ENCODE measurements at places on chromosomes 11 and 22.

GRCh38 chr22:20033045-20033706 lies 12.3 kb downstream of the TANGO2 start:
- peak; percentile 75 for DNase-seq

GRCh38 chr22:25196326-25196725 lies 3.3 kb upstream of the CRYBB3 start:
- no peak for DNase-seq

DNA sequence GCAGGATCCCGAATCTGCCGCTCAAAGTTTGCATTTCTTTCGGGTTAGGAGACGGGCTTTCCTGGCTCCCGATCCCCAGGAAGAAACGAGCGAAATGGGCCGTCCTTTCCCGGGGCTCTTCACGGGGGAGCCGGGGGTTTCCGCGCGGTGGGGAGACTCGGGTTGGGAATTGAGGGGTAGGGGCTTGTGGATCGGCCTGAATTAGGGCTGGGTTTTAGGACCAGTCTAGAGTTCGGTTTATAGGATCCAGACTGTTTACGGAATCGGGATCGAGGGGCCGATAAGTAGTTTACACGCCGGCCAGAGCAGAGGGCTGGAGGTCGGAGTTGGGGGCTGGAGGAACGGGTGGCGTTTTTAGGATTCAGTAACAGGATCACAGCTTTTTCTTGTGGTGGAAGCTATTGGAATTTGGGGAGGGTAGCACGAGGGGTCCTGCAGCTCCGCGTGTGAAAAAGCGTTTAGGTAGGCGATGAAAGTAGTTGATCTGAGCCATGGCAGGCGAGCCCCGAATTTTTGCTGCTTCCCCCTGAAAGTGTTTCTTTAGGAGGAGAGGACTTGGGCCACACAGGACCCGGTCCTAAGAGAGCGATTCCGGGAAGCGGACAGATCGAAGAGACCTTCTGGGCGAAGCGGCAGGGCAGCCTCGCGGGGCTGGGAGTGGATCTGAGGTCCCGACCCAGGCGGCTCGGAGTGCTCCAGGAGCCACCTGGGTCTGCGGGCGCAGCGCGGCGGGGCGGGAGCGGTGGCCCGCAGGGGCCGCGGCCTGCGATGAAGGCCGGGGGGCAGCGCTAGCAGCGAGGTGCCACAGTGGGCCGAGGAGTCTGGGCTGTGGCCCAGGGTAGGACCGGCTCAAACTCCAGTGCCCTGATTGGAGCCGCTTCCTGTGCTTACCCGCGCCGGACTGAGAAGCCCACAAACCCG lies 1.6 kb downstream of the PKNOX2 start:
- DNase-seq, result peak; percentile 24

DNA sequence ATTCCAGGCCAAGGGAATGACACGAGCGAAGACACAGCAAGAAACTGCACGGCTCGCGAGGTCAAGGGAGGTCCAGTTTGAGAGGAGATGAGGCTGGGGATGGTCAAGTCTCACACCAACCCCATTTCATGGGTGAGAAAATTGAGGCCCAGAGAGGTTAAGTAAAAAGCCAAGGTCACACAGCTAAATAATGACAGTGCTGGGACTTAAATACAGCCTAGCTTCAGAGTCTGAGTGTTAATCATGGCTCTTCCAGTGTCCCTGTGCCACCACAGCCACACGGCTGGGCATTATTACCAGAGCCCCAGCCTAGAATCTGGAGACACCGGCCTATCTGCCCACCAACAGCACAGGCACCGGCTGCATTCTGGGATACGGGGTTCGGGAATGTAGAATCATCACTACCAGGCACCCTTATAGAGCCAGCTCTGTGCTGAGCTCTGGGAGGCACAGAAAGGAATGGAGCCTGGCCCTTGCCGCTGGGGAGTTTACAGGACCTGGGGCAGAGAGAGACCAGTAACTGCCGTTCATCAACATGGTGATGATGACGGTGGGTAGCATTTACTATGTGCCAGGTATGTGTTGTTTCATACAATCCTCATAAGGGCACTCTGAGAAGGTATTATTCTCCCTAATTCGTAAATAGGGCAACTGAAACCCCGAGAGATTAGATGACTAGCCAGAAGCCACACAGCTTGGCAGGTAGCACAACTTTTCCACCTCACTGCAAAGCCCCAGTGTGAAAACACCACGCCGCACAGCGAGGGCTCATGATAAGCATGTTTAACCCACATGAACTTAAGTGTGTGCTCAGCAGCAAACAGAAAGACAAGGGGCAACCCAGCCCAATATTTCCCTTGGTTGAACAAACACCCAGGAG lies 51.8 kb downstream of the CD6 start:
- DNase-seq, result no peak

- DNase-seq, result no peak
These were observed 13.2 kb downstream of the ZNRF3 start for GRCh38 chr22:28896611-28897010.

GRCh38 chr11:73237471-73238290 lies 19.6 kb downstream of the P2RY2 start:
- DNase-seq, result peak; percentile 46

DNA sequence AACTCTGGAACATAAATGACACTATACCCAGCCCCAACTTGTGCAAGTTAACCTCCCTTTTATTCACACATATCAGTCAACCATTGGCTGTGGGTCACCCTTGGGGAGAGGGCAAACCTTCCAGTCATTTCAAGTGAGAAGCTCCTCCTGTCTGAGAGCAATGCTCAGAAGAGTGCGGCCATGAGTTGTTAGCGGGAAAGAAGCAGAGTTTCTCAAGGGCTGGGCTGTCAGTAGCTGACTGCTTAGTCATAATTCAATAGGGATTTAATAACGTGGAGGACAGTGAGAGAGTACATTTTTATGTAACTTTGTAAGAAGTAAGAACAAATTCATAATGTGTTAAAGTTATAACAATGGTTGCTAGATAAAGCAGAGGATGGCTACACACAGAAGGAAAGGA lies 5.1 kb downstream of the PATE2 start:
- no peak for DNase-seq

GRCh38 chr11:110773442-110773841 lies 61.2 kb upstream of the ARHGAP20 start:
- DNase-seq, result no peak

DNA sequence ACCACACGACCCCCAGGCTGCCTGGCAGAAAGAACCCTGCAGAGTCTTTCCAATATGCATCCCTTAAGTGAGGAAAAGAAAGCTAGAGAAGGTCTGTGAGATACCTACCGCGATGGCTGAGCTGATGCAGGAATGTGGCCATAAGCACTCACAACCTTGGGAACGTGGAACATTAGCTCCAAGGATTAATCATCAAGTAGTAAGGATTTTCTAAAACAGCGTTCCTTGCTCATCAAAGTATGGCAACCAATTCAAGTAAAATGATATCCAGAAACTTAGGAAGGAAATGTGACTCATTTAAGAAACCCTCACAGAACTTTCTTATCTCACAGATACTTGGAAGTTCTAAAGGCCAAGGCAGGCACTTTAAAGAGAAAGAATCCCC lies 12.8 kb downstream of the PACSIN2 start:
- no peak for DNase-seq
